ENCODE measurements at places on chromosomes 2 and 18. TPM values are rescaled to one million over a fixed set of nuclear protein-coding genes. Genes with fewer than 3 reads are reported as not detected.

DNA sequence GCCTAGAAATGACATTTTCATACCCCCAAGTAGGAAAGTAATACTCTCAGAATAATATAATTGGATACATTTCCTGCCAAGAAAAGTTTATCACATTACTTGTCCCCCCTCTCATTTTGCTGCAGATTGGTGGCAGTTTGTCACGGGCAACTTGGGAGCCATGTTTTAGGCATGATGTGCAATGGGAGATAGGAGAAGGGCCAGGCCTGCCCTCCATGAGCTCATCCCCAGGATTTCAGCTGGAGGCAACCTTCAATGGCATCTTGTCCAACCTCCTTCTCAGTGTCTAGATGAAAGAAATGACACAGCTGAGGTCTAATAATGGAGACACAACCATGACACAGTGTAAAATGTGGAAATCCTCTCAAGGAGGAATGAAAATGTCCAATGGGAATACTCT lies 11.4 kb upstream of the RAB31 start:
- no peak for DNase-seq

DNA sequence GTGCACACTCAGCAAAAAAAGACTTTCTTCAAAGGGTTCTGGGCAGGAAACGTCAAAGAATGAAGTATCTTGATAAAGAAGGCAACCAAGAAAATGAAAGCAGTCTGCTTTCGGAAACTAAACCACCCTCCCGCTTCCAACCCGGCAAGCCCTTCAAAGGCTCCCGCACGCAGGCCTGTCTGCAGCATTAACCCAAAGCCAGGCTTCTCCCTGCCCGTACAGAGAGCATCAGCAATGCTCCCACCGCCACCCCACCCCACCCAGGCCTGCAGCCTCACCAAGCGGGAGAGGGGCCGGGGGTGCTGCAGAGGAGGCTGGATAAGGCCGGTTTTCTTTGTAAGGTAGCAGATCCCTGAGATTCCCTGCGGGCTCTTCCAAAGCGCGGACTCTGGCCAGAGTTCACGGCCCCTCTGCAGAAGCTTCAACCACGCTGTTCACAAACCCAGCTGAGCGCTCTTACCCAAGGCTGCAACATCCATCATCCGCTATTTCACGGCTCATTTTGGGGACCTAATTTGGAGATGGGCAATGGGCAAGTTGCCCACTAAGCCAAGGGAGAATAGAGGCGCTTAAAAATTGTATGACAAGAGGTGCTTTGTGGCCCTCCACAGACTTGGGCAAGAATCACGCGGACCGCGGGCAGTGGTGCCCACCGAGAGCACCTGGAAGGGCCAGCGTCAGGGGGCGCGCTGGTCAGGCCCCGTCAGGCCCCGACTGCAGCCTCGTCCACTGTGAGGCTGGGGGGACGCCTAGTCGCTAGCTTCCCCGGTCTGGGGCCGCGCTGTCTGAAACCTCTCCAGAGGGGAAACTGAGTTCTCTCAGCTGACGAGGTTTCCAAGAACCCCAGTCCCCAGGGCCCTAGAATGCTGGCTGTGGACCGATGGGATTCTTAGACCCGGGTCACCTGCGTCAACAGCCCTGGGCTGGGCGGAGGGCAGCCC lies 225.4 kb upstream of the ID2 start:
- DNase-seq = no peak

GRCh38 chr2:19800796-19801195 lies 101.0 kb downstream of the TTC32 start:
- DNase-seq = no peak

DNA sequence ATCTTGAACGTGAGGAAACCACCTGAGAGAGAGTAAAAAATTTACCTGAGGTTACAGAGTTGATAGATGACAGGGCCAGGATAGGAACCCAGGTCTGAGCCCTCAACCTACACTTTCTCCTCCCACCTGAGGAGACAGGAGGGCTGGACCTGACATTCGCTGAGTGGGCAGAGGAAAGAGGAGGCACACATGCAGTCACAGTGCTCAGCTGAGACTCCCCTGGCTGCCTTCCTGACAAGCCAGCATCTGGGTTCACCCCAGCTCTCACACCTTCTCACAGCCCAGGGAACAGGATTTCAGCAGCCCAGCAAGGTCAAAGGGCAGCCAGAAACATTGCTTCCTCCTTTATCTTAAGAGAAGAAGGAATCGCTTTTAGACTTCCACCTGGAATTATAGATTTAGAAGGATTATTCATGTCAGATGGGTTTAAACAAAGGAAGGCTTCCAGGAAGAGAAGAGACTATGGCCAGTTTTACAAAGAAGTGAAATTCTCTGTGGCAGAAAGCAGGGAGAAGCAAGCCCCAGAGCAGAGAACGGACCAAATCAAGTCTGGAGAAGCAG lies 18.1 kb upstream of the PKDCC start:
- DNase-seq = no peak

DNA sequence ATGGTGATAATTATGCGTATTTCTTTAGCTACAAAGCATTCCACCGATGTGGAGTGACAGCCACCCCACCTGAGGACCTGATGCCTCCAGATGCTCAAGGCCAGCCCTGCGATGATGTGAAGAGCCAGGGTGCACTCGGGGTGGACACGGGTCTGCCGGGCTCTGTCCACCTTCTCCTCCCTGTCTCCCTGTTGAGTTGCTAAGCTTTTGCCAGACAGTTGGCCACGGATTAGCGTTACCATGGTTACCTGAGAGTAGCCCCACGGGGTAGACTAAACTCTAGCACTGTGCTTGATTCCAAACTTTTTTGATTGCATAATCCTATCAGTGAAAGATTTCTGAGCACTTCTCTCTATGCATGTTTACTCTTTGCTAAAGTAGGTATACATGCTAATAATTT lies 86.2 kb downstream of the SMIM21 start:
- no peak for DNase-seq

TXNDC2 gene
- not detected for total RNA-seq

HOXD9 gene
- total RNA-seq = 23.8 TPM

CAPN10 gene
- total RNA-seq = 15.7 TPM

GPR55 gene
- total RNA-seq = not detected

CELF4 gene
- not detected for total RNA-seq

LYPD6 gene
- total RNA-seq = 7.5 TPM

Data from lung microvascular endothelial cell (primary cell).